ENCODE measurements at places on chromosomes 12 and 14.

- no peak for DNase-seq
These were observed 6.6 kb downstream of the COA8 start for GRCh38 chr14:103569408-103569807.

DNA sequence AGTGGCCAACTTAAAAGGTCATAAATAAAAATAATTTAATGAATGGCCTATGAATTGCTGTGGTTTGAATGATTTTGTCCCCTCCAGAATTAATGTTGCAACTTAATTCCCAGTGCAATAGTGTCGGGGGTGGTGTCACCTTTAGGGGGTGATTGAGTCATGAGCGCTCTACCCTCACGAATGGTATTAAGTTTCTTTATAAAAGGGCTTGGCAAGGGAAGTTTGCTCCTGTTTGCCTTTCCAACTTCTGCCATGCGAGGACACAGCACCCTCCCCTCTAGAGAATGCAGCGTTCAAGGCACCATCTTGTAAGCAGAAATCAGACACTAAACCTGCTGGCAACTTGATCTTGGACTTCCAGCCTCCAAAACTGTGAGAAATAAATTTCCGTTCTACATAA lies 253.3 kb downstream of the ATXN7L3B start:
- DNase-seq, result no peak

- no peak for DNase-seq
These were observed 23.2 kb upstream of the MTHFD1 start for GRCh38 chr14:64364907-64365306.

GRCh38 chr14:69673104-69673503 lies 61.7 kb downstream of the SUSD6 start:
- DNase-seq, result no peak

GRCh38 chr14:44383636-44384035 lies 123.4 kb downstream of the FSCB start:
- DNase-seq, result no peak

- no peak for DNase-seq
These were observed 47.4 kb downstream of the CHST11 start for GRCh38 chr12:104504146-104504545.

DNA sequence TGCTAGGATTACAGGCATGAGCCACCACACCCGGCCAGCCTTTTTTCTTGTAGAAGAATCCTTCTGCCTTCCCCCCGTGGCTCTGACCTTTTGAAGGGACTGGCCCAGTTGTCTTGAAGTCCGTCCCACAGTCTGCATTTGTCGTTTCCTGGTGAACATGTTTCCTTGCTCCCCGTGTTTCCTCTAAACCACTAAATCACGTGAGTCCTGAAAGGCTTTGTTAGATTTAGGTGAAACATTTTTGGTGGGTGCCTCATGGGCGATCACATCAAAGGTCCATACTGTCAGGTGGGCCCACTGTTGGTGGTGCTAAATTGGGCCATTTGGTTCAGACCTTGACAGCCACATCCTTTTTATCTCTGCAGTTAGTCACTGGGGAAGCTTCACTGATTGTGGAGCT lies 26.3 kb downstream of the MLXIP start:
- DNase-seq, result no peak

DNA sequence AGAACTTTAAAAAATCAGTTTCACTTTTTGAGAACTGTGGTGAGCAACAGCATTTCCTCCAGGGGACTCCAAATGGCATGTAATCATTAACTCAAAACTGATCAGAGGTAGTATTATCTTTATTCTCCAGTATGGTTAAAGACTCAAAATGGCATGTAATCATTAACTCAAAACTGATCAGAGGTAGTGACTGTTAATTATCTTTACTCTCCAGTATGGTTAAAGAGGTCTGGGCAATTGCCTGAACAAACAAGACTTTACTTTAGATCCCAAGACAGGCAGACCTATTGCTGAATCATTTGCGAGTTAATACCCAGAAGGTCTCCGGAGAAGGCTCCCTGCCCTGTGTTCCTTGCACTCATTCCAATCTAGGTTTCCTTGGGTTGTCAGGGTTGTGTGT lies 6.6 kb upstream of the ACADS start:
- no peak for DNase-seq

DNA sequence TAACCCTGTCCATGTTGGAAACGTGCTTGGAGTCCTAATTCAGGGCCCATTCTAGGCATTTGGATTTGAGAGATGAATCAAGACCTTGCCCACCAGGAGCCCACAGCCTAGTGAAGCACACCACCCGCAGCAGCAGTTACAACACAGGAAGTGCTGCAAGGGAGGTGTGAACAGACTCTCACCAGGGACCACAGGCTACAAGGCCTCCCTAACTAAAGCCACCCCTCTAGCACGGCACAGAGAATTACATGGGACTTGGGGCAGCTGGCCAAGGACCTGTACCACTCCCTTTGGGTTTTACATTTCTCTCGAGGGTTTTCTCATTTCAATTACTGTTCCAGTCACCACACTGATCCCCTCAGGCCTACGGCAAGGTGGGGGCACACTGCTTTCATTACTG lies 49.5 kb upstream of the FOXN3 start:
- DNase-seq, result no peak

DNA sequence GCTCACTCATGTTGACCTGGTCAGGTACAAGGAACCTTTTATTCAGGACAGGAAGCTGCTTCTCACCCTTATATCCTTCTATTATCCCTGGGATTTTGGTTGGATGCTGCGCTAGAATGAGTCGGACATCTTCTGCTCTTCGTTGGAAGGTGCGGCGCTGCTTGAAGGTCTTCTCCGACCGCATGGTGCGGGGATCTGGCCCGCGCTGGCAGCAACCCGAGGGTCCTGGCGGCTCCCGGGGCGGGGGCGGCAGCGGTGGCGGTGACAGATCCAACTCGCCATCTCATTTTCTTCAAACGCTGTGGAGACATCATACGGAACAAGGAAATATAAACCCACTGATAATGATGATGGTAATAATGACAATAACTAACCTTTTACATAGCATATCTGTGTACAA lies 126.3 kb downstream of the ATXN7L3B start:
- no peak for DNase-seq

- DNase-seq, result no peak
These were observed 1.6 kb upstream of the SNRPF start for GRCh38 chr12:95857156-95857555.

DNA sequence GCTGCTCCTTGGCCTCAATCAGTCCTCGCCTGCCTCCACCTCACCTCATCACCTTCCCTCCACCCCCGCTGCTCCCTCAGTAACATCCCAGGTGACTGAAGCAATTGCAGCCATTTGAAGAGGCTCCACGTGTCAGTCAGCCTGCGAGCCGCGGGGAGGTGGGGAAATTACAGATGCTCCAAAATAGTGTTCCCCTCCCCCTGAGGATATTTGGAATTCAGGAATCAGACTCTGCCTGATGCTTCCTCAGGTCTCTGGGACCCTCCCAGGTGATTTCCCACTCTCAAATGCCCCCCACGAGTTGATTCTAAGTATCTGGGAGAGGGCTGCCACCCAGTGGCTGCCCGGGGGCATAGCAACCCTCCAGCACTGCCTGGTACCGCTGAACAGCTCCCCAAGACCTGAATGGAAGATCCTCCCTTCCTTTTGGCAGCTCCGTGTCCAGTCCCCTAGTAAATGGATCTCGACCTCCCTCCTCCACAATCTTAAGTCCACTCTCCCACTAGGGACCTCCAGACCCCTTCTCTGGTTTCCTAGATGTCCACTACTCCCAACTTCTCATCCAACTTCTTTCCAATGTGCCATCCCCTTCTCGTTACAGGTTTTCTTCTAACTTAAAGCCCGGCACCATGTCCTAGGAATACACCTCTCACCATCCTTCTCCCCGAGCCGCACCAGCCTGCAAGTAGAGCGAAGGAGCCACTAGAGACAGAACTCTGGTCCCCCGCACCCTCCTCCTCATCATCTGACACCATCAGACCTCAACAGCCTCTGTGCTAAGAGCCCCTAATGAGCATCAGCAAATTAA lies 1.4 kb upstream of the ASIC1 start:
- no peak for DNase-seq

DNA sequence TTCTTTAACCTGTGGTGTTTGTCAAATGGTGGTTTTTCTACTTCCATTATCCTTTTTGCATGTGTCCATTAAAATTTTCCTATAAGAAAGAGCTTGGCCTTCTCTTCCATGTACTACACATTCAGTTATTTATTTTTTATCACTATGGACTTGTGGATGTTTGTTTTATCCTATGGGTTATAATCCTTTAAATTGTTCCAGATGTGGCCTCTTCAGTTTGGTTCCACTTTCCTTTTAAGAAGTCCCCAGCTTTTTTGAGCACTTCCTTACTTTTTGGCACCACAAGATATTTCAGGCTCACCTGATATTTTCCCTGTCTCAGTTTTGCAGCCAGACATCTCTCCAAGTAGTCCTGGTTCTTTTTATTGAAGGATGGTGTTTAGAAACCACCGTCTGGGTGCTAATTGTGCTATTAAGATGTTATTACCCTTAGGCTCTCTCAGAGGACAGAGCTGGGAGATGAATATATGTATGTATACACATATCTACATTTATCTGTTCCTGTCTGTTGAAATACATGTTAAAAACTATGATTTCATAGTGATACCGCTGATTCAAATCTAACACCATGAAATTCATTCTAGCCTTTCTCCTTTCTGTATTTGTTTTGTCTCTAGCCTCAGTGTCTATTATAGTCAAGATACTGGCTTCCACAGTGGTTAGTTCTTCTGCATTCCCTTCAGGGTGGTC lies 408.5 kb upstream of the RGS6 start:
- peak; percentile 43 for DNase-seq

- no peak for DNase-seq
These were observed 211.0 kb downstream of the IPO8 start for GRCh38 chr12:30484658-30485057.

- no peak for DNase-seq
These were observed 1392.4 kb upstream of the TMEM132C start for GRCh38 chr12:126874427-126875026.

DNA sequence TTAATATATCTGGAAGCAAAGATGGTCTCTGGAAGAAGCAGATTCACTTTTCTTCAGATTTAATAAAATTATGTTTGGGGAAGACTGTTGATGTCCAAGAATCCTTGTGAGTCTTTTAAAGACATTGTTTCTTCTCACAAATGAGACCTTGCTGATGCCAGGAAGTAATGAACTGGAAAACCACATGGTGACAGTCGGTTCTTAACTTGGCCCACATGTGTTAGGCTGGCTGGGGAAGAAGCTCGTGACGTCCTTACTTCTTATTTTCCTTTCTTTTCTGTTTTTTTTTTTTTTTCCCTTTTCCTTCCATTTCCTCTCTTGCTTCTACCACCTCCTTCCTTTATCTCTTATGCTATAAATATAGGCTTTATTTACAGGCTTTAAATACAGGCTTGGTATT lies 950.2 kb downstream of the BCL11B start:
- no peak for DNase-seq

DNA sequence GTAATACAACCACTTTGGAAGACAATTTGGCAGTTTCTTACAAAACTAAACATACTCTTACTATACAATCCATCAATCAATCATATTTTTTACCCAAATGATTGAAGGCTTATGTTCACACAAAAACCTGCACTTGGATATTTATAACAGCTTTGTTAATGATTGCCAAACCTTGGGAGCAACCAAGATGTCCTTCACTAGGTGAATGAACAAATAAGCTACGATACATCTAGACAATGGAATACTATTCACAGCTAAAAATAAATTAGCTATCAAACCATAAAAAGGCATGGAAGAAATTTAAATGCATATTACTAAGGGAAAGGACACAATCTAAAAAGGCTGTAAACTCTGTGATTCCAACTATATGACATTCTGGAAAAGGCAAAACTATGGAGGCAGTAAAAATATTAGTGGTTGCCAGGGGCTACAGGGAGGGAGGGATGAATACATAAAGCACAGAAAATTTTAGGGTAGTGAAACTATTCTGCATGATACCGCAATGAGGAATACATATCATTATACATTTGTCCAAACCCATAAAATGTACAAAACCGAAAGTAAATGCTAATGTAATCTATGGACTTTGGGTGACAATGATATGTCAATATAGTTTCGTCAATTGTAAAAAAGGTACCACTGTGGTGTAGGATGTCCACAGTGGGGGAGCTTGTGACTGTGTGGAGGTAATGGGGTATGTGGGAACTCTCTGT lies 70.5 kb downstream of the GPR65 start:
- DNase-seq, result no peak

GRCh38 chr12:120767071-120768024 lies 41.7 kb downstream of the ACADS start:
- DNase-seq, result no peak

GRCh38 chr12:124451637-124452243 lies 115.7 kb downstream of the NCOR2 start:
- DNase-seq, result no peak

Measured in HFF-Myc (cell line).